ENCODE measurements at places on chromosomes 5 and 9.

DNA sequence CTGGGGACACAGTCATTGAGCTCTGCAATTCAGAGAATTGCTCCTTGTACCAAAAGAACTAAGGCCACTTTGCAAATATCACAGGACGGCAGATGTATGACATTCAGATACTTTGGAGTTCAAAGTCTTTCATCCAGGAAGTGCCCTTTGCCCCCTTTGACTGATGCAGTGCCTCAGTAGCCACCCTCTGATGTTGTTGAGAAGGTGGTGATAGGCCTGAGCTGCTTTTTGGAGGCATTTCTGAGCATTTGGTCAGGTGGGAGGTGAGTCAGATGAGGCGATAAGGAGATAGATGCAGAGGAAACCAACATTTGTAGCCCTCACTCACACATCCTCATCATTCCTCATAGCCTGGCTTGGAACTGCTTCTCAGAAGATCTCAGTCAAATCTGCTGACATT lies 63.4 kb downstream of the ANGPTL2 start:
- no peak for DNase-seq

DNA sequence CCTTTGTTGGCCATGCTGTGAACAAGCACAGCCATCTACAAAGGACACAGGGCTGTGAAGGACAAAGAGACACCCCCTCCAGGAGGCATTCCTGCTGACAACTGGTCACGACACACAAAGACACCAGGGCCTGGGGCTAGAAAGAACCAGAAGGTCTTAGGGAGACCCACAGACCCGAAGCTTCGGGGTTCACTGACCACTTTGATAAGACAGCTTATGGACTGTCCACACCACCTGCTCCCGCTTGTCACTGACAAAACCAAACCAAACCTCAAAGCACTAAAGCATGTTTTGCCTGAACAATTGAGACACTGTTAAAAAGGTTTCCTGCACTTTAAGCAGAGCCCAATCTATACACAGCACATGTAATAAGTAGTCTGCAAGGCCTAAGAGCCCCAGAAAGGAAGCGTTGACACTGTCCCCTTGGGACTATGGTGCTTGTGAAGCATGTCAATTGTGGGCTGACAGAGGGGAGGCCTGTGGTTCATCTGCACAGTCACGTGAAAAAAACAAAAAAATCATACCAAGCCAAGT lies 185.0 kb downstream of the GAPVD1 start:
- DNase-seq = no peak

- DNase-seq = no peak
Observed at GRCh38 chr5:90529939-90530677, 724 bp upstream of the LYSMD3 start.

DNA sequence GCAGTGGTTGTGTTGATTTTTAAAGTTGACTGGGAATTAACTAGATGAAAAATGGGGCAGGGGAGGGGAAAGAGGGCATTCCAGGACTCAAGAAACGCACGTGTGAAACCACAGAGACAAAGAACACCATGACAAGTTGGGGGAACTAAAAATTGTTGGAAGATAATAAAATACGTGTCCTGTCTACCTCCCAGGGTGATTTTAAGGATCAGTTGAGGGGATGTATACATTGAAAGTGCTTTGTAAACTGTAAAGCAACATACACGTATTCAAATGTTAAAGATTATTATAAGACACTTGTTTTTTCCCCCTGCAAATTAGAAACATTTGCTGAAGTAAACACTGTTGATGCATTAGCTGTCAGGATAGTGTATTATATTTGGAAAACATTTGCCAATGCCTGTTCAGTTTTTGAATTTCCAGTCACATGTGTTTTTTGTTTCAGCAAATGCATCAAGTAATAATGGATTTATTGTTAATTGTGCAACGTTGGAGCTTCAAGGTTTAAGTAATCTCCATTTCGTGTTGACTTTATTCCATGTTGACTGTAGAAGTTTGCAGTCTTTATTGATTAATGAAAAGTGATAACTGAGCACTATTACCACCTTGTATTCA lies 412.7 kb downstream of the ACTL7B start:
- no peak for DNase-seq

DNA sequence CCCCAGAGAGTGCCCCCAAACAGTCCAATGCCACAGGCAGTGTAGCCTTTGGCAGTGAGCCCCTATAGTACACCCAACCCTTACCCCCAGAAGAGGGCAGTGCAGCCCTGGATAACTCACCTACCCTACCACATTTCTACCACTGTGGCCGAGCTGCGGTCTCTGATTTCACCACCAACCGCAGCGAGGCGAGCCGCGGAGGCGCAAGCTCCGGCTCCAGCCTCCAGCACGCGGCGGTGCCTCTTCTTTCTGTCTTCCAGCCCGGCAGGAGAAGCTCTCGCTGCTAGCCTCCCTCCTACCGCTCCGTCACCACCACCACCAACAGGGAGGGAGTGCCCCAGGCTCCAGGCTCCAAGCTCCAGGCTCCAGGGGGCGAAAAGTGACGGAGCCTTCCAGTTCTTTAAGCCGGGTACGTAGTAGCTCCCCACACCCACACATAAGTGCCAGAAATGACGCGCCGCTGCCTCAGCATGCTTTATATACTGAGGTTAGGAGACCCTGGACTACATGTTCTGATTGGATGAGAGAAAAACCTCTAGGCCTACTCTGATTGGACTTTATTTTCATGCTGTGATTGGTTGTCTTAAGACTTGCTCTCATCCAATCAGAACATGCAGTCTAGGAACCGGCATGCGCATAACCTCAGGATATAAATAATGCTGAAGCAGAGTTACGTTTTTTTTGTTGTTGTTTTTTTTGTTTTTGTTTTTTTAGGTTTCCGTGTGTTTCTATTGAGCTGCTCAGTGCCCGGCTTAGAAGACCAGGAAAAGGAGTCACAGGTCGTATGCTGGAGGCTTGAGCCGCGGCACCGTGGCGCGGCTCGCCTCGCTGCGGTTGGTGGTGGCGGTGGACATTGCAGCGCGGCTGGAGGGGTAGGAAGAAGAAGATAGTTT lies at the start of gene PCAT7:
Gene PCAT7 (plus strand): TSS at position 645 of the 893 bp plus-strand sequence.
- DNase-seq = no peak

- DNase-seq = no peak
Observed at GRCh38 chr9:38708759-38709158, 11.2 kb downstream of the FAM240B start.

DNA sequence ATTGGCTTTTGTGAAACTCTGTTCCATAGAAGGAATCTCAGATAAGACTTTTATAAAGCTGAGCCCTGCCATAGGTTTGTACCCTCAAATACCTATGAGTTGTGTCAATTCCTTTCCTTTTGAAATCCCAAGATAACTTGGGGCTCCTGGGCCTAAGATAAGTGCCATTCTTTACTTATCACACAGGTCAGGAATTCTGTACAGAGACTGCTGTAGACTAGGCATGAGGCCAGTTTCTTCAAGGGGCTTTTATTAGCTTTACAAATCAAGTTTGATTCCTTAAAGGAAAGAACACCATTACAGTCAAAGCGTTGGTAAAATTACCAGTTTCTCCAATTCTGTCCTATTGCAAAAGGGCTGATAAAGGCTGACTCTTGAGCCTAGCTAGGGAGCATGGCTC lies 39.2 kb downstream of the SHC3 start:
- no peak for DNase-seq

- no peak for DNase-seq
Observed at GRCh38 chr5:96896806-96897205, 20.5 kb downstream of the ERAP2 start.

DNA sequence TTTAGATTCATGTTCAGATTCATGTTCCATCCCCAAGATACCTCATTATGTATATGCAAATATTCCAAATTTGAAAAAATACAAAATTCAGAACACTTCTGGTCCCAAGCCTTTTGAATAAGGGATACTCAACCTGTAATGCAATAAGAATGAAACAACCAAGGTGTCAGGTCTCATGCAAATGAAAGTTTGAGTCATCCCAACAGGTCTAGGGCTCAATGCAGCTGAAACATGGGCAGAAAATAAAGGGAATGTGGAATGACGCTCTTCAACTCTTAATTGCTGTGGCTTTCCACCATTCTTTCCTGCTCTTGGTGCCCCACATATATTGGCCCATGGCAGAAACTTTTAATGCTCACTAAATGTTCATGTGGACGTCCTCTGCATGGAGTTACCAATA lies 107.3 kb upstream of the DAPK1 start:
- no peak for DNase-seq

DNA sequence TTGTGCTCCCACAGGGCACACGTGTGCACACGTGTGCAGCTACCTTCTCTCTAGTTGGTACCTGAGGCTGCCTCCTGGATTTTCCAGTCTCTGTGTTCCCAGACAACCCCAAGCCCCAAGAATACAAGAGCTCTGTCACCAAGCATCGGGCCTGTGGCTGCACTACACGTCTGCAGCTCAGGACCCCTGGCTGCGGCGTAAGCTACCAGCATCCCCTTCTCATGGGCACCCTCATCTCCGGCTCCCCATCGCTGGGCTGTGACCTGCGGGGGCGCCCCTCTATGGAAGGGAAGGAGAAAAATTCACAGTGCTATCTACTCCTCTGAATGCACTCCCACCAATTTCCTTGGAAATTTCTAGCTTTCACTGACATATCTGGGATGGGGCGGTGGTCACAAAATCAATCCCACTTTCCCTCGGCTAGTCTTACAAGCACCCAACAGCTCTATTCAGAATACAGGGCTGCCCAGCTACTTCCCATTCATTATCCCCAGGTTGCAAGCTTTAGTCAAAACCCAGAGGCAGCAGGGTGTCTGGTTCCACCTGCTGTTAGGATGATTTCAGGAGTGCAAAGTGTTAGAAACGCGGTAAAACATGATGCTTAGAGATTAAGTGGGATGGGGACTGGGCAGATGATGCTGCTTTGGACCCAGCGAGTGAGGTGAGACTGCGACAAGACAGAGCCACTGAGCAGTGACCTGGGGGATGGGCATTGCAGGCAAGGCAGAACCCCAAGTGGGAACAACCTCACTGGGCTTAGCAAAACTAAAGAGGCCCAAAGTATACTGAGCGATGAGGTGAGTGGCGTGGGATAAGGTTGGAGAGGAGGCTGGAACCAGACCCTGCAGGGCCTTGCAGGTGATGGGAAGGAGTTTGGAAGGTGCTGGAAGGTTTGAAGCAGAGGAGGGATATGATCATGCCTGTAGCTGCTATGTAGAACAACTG lies 121.7 kb downstream of the KCNIP1 start:
- no peak for DNase-seq

GRCh38 chr5:171543148-171543815 lies 123.8 kb downstream of the FGF18 start:
- DNase-seq = peak; percentile 45

DNA sequence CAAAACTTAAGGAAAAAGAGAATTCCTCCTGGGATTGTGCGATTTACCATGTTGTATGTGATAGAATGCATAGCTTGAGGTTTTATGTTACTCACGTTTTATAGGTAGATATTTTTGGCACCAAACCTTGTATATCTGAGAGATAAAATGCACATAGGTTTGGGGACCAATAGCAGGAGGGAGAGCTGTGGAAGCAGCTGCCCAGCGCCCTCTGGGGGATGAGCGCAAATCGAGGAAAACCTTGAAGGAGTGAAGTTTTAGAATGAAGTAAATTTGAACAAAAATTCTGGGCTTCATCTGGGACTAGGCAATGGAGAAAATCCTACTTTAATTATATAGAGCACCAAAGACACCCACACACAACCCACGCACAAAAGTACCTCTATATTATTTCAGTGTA lies 197.0 kb downstream of the ADCY2 start:
- DNase-seq = no peak

DNA sequence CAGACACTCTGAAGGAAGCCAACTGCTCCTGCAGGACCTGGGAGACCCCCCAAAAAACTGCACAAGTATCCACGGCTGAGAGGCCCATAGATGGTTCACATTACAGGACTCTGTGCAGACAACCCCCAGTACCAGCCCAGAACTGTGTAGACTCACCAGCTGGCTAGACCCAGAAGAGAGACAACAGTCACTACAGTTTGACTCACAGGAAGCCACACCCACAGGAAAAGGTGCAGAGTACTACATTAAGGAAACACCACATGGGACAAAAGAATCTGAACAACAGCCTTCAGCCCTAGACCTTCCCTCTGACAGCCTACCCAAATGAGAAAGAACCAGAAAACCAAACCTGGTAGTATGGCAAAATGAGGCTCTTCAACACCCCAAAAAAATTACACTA lies 281.2 kb upstream of the RGMB start:
- no peak for DNase-seq

DNA sequence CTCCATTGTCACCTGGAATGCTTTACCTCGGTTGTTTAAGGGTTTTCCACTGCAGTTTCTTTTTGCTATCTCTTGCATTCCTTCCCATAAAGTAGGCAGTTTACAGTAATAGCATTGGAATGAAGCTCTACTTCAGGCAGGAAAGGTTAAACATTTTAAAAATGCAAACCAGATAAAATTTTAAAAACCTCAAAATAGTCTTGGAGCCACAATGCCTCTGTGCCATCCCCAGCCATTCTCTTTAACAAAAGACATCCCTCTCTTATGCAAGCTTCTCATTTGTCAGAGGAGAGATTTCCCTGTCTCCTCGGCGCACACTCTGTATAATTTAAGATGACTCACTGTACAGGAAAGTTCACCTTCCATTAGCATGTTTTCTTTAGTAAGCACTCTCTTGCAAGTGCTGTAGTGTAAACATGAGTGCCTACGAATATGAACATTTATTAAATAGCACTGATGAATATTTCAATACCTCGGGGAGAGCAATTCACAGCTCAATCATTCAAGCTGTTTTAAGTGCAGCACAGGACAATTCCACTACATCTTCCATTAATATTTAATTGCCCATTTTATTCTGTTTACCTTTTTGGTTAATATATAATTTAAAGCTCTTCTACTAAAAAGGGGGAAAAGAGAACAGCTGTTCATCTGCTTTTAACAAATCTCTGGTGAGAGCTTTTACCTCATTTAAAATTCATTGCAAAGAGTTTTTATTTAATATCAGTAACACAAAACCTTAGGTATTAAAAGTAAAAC lies 343.6 kb downstream of the SPATA31D1 start:
- no peak for DNase-seq

- DNase-seq = no peak
Observed at GRCh38 chr5:80755626-80756025, 100.8 kb upstream of the DHFR start.

DNA sequence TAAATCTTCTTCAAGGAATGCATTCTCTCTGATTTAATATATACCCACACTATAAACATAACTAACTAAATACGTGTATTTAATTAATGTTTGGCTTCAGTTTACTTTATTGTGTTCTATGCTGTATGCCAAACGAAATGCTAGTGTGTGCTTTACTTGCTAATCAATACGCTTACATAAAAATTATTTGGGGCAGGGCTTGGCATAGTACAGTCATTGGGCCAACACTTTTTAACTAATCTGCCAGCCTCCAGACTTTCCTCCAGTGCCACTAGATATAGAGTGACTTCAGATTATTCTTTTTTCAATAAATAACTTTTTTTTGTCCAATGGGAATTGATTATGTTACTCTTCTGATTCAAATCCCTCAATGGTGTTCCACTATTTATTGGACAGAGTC lies 8.7 kb upstream of the CARNMT1 start:
- DNase-seq = no peak

GRCh38 chr5:116542619-116543018 lies 32.0 kb downstream of the SEMA6A start:
- DNase-seq = no peak

GRCh38 chr5:158145827-158146226 lies 286.9 kb upstream of the CLINT1 start:
- DNase-seq = no peak

GRCh38 chr5:154236011-154236410 lies 45.5 kb downstream of the GALNT10 start:
- no peak for DNase-seq
